ENCODE measurements at places on chromosomes 13 and 19.

- no peak for DNase-seq
Measured at GRCh38 chr13:113369881-113370280, 6.0 kb upstream of the GRTP1 start.

DNA sequence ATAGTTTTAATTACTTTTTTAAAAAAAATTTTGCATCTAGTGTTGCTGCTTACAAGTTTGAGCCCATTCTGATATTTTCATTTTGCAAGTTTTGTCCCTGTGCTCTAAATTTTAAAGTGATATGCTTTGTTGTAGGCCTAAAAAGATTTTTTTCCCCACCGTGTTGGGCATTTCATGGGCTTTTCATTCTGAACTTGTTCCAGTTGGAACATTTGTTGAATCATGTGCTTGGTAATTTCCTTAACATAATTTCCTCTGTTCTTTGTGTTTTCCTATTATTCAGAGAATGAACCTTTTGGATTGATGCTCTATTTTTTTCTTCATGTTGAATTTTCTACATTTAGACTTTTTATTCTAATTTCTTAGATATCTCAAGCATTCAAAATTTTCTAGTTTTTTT lies 206.4 kb upstream of the SPRY2 start:
- DNase-seq, result no peak

- DNase-seq, result no peak
Measured at GRCh38 chr19:48777720-48778119, 22.4 kb downstream of the FGF21 start.

GRCh38 chr13:96809366-96810096 lies 184.7 kb downstream of the OXGR1 start:
- DNase-seq, result no peak
